ENCODE measurements at places on chromosomes 5 and 9.

DNA sequence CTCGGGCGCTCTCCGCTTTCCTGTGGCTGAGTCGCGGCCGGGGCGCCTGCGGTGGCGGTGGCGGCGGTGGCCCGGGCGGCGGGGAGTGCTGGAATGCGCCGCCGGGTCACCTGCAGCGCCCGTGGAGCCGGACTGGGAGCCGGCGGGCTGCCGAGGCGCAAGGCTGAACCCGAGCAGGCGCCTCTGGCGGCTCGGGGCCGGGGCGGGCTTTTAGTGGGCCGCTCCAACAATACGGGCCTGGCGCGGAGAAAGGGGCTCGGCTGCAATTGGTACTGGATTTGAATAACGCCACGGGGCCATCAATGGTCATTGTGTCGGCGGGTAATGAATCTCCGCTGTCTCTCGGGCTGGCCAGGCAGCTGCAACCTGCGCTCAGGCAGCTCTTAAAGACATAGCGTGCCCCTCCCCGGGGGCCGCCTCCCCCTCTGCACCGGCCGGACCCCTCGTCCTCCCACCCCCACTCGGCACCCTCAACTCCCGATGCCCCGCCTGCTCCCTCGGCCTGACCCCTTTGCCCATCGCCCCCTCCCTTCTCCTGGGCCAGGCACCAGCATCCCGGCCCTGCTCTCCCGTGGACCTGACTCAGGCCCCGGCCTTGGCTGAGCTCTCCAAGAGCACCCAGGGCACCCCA lies 22.1 kb downstream of the URM1 start:
- DNase-seq = no peak

GRCh38 chr9:962023-962422 lies 14.4 kb upstream of the DMRT3 start:
- no peak for DNase-seq

DNA sequence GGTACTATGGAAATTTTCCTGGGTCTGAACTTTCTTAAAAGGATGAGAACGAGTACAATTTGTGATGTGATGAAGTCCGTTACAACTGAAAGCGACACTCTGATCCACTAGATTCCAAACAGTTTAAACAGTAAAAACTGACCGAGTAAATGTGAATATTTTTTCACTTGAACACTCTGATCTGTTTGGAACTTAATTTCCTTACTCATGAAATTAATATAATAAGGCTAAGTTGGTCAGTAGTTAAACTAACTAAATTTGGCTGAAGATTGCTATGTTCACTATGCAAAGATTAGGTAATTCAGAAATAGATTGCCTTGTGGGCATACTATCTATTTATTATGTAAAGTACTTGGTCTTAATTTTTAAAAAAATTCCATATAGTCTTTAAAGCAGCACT lies at the start of gene C9orf57:
Gene C9orf57 (minus strand): TSS at position 101 of the 400 bp plus-strand sequence. CDS start 1,282 bp downstream, outside the sequence.
- DNase-seq = no peak

DNA sequence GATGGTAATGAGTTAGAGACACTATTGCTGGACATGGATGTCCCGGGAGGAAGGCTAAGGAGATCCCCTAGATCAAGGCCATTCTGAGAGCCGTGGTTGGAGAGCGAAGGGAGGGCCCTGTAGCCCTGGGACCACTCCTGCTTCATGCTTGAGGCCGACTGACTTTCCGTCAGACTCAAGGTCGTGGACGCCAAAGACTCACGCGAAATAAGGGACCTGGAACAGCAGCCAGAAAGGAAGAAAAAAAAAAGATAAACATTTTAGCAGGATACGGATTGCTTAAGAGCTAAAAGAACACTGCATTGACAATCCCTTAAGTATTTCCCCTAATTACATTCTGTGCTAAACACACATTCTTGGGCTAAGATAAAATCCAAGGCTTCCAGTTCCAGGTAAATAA lies 181.2 kb downstream of the GLIS3 start:
- no peak for DNase-seq

DNA sequence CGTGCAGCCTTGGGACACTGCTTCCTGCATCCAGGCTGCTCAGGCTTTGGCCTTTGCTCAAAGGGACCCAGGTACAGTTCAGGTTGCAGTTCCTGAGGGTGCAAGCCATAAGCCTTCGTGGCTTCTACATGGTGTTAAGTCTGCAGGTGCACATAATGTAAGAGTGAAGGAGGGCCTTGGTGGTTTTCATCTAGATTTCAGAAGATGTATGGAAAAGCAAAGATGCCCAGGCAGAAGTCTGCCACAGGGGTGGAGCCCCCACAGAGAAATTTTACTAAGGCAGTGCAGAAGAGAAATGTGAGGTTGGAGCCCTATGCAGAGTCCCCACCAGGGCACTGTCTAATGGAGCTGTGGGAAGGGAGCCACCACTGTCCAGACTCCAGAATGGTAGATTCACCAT lies 200.9 kb downstream of the ICE1 start:
- DNase-seq = no peak

DNA sequence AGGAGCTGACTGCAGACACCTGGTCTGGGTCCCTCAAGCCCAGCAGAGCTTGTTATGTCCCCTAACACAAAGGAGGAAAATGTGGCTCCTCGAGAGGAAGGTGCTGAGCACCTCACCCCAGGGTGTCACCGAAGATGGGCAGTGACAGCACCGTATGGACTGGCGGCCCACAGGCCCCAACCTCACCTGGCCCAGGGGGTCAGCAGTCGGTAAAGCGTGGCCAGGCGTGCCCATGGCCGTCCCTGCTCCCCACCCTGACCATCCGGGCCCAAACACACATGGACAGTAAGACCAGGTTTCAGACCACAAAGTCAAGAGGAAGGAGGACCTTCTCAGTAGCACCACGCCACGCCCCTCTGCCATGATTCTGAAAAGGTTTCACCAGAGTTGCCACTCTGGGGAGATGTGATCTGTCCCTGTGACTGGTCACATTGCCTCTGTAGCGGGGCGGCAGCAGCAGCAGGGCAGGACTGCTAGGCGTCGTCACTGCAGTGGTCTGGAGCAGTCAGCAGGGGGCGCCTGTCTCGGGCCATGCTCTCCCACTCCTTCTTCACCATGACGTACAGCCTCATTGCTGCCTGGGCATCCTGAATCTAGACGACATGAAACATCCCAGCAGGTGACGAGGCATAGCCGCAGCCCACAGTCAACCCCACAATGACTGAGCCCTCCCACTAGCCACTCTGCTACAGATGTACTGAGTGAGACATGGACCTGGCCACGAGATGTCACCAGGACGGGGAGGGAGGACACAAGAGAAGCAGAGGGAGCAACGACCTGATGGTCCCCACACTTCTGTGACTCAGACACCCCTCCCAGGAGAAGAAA lies 11.1 kb downstream of the REXO4 start:
- peak; percentile 89 for DNase-seq

- no peak for DNase-seq
Observed at GRCh38 chr9:76638001-76638400, 126.2 kb upstream of the PCA3 start.

GRCh38 chr5:106367281-106367680 lies 1303.5 kb downstream of the EFNA5 start:
- no peak for DNase-seq

- peak; percentile 54 for DNase-seq
Observed at GRCh38 chr9:132412089-132412488, 2.1 kb downstream of the CFAP77 start.

DNA sequence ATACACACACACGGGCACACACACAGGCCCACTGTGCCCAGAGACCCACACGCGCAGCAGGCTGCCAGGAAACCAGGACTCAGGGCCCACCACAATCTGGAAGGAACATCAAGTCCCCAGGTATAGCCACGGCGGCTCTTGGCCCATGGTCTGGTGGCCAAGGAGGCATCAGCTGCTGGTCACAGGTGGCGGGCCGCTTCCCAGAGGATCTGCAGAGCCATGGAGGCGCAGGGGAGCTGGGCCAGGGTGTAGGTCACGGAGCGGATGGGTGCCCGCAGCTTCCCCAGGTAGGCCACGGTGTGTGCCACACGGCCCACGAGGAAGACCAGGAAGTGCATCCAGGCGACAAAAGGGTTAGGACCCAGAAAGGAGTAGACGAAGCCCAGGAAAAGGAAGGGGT lies 13.4 kb downstream of the PTGES start:
- no peak for DNase-seq

DNA sequence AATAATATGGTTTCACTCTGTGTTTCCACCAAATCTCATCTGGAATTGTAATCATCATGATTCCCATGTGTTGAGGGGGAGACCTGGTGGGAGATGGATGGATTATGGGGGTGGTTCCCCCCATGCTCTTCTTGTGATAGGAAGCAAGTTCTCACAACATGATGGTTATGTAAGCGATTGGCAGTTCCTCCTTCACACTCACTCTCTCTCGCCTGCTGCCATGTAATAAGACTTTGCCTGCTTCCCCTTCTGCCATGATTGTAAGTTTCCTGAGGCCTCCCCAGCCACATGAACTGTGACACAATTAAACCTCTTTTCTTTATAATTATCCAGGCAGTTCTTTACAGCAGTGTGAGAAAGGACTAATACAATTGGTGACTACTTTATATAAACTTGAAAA lies 48.4 kb downstream of the PTBP3 start:
- peak; percentile 17 for DNase-seq

DNA sequence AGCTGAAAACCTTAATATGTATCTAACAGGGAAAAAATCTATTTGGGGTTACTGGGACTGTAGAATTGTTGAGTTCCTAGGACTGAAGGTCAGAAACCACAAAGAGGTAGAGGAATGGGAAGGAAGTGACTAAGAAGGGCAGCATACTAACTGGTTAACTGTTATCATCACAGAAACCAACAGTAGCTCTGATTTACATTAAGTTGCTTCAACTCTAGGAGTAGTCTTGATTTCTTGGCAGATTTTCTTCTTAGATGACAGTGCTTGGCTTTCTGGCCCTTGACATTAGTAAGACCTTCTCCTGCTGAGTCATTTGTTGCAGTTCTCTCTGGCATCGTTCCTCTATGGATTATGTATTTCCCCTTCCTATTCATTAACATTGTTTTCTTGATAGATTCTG lies 116.1 kb upstream of the RASA1 start:
- DNase-seq = peak; percentile 66

GRCh38 chr9:137764981-137765380 lies 112.6 kb upstream of the CACNA1B start:
- DNase-seq = no peak

GRCh38 chr5:57778501-57779091 lies 296.0 kb upstream of the ACTBL2 start:
- DNase-seq = no peak

DNA sequence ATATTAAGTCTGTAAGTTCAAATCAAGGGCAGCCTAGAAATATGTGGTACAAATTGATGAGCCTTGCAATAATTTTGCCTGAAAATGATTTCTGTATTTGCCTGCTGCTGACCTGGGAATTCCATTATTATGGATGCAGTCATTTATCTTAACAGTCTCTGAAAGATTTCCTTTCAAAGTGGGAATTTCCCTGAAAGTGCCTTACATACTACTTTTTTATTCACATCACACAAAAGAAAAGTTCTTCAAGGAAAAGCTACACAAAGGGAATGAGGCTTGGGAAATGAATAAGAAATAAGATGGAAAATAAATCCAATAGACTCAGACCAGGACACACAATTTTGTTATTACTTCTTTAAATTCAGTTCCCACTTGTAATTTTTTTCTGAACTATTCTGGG lies 537.8 kb upstream of the PTGER4 start:
- no peak for DNase-seq

GRCh38 chr9:34496149-34496712 lies 26.6 kb downstream of the ENHO start:
- DNase-seq = no peak

DNA sequence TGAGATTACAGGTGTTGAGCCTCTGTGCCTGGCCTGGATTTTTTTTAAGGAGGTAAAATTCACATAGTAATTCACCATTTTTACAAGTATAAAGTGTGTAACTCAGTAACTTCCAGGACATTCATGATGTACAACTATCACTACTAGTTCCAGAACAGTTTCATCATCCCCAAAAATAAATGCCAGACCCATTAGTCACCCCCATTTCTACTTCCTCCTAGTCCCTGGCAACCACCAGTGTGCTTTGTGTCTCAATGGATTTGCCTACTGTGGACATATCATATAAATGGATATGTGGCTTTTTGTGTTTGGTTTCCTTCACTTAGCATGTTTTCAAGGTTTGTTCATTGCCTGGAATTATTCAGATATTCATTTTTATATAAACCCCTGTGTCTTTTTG lies 72.5 kb upstream of the PANK3 start:
- DNase-seq = no peak

DNA sequence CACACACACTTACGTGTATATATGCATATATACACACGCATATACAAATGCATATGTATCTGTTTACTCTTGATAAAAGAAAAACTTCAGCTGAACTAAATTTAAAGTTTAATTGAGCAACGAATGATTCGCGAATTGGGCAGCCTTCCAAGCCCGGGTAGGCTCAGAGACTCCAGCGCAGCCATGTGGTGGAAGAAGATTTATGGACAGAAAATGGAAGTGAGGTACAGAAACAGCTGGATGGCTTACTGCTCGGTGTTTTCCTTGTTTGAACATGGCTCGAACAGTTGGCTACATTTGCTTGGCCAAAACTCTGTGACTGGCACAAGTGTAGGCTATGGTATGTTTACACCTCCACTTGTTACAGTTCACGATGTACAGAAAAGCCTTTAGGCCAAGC lies 239.3 kb upstream of the PRDM9 start:
- no peak for DNase-seq

DNA sequence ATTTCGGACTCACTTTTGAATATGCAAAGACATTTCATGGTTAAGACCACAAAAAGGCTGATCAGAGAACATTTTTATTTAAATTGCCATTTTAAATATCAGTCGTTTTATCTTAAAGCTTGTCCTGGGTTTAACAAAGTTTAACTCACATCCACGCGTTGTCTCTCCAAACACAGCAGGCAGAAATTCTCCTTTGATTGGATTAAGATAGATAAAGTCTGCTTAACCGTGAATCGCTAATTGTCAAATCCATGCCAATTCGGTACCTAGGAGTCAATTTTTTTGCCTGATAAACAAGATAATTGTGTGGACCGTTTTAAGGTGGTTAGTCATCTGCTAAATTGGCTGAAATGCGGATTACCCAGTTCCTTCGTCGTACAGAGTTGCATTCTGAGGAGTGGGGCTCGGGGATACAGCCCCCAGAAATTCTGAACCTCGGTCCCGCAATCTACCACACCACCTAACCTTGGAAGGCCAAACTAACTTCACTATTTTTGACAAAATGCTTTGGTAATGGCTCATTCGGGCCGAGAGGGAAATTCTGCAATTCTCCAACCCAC lies 665 bp upstream of the BTF3 start:
- DNase-seq = peak; percentile 20

DNA sequence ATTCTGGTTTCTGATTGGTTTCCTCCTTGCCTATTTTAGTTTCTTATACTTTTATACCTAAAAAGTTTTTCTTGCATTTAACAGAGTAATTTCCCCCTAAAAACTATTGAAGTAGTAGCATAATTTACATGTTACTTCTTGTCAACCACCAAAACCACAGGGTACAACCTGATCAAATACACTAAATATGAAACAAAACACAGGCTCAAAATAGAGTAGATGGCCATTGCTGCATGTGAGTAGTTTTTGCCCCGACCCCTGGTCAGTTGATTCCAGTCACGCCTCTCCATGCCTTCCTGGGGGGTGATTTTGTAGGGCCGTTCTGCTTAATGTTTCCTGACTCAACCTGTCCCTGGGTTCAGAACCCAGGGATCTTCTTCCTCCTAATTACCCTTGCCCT lies 101.8 kb downstream of the TLE4 start:
- peak; percentile 38 for DNase-seq

- DNase-seq = no peak
Observed at GRCh38 chr5:39697881-39698280, 273.1 kb upstream of the DAB2 start.

GRCh38 chr5:55160493-55161209 lies 680 bp downstream of the GPX8 start:
- DNase-seq = no peak

Data from hematopoietic multipotent progenitor cell treated with erythropoietin and hydrocortisone succinate and interleukin-3 and kit ligand, for 4 days (in vitro differentiated cells).